ENCODE measurements at places on chromosomes 1 and 21.

GRCh38 chr1:77039739-77040138 is 172.5 kb downstream of the ST6GALNAC5 start:
- peak; percentile 94 for DNase-seq

DNA sequence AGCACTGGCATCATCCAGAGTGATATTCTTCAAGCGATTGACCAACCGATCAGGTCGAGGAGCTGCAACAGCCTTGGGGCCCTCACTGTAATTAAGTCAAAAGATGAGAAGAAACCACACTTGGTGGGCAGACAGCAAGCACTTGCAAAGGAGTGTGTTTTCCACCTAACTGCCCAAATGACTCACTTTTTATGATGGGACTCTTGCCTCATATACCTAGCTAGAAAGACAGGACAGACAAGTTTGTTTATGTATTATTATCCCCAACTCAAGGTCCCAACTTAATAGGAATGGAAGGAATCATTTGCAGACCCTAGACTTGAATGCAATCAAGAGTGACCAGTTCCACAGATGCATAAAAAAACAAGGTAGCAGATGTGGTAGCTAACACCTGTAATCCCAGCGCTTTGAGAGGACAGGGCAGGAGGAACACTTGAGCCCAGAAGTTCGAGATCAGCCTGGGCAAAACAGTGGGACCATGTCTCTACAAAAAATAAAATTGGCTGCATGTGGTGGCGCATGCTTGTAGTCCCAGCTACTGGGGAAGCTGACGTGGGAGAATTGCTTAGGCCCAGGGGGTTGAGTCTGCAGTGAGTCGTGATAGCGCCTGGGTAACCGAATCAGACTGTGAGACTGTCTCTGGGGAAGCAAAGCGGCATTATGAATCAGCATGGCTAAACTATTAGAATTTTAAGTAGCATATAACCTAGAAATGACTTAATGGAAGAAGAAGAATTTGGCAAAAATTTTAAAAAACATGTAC is 2.3 kb upstream of the NRAS start:
- peak; percentile 81 for DNase-seq

DNA sequence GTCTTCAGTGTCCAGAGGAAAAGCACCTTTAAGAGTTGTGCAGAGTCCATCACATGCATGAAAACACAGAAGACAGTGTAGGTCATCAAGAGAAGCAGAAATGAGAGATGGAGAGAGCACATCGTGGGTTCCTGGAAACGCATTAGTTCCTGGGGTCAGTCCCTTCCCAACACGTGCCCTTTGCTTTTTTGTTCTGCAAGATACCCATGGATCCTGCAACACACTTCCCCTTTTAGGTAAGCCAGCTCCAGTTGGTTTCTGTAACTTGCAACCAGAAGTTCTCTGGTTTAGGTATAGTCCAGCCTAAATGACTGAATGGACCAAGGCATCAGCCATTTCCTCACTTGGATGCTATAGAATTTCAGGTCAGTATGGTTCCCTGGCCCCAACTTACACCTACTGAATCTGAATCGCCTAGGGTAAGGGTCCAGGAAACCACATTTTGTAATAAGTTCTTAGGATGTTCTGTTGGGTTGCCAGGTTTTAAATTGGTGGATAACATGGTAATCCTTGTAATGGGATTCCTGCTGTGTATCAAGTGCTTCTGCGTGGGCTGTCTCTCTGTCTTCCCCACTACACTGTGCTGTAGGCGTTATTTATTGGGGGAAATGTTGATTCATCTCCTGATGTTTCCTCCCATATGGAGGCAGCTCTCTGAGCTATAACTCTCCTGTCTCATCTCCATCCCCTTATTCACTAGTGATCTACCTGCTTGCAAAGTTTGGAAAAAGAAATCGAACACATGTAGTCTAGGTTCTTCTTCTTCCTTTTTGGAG is 230.6 kb downstream of the TNR start:
- DNase-seq, result no peak

DNA sequence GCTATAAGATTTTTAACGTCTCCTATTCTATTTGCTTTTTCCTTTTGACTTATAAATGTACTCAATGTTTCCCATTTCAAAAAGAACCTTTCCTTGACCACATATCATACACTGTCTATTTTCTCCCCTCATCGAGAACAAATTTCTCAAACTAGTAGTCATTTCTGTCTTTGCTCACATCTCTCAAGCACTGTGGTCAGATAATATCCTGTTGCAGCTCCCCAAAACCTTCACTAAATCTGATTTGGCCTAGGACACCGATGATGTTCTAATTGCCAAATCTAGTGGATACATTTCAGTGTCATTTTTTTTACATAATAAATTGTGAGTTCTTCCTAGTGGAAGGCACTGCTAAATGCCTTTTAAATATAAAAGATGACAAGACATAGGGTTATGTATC is 19.4 kb downstream of the CXADR start:
- no peak for DNase-seq

Measured in kidney tubule cell (primary cell).